ENCODE measurements at places on chromosomes 7 and 10.

GRCh38 chr10:35925493-35925892, 283.4 kb upstream of the FZD8 start:
- no peak for DNase-seq

- peak; percentile 44 for DNase-seq
These were observed at the start of gene URGCP for GRCh38 chr7:43906331-43907010. Gene URGCP, minus strand, starts transcription at chr7:43906596. Its CDS starts 21 bp downstream, at chr7:43906575.

- no peak for DNase-seq
These were observed 44.1 kb downstream of the IKZF1 start for GRCh38 chr7:50348469-50349162.

DNA sequence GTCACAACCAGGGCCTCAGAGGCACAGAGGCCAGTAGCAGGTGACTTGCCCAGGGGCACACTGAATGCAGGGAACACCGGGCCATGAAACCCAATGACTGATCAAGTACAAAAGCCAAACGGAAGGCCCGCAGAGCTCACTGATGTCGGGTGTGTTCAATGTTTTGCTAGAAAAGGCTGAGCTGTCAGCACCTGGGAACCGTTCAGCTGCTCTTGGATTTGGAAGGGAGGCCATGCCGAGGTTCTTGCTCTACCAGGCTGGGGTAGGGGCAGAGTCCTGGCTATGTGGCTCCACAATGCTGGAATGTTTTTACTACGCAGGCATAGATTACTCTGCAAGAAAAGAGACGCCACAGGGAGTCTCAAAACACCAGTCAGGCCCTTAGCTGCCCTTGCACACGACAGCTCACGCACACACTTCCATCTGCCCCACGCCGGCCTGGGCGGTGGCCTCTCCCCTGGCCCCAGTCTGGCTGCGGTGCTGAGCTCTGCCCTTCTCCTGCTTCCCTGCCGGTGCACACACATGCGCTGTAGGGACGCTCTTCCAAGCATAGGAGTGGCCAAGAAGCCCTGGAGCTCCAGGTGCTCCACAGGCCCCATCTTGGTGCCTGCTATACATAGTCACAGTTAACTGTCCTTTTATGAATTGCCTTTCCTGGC, 79.9 kb downstream of the ZRANB1 start:
- DNase-seq = no peak

GRCh38 chr7:41436139-41436538, 266.8 kb downstream of the INHBA start:
- DNase-seq = no peak

- no peak for DNase-seq
These were observed 15.4 kb downstream of the CLCN1 start for GRCh38 chr7:143331179-143331801.

DNA sequence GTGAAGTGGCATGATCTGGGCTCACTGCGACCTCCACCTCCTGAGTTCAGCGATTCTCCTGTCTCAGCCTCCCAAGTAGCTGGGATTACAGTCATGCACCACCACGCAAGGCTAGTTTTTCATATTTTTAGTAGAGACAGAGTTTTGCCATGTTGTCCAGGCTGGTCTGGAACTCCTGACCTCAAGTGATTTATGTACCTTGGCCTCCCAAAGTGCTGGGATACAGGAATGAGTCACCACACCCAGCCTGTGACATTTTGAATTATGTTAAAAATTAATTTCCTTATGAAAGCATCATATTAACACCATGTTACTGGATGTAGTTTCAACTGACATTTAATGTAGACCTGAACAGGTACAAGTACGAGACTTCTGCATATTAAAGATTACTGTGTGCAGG, 24.3 kb downstream of the ABCB4 start:
- no peak for DNase-seq

Data from activated CD8-positive, alpha-beta memory T cell treated with anti-CD3 and anti-CD28 coated beads for 1 hour (primary cell).